Stimulated activated CD8-positive, alpha-beta memory T cell treated with anti-CD3 and anti-CD28 coated beads, Interleukin-12 subunit alpha, Interleukin-12 subunit beta, amount 100 ng/mL, for 4 hours (primary cell): ENCODE measurements at places on chromosomes 4 and X.

- no peak for DNase-seq
Measured at GRCh38 chrX:56800307-56800706, 71.3 kb downstream of the NBDY start.

DNA sequence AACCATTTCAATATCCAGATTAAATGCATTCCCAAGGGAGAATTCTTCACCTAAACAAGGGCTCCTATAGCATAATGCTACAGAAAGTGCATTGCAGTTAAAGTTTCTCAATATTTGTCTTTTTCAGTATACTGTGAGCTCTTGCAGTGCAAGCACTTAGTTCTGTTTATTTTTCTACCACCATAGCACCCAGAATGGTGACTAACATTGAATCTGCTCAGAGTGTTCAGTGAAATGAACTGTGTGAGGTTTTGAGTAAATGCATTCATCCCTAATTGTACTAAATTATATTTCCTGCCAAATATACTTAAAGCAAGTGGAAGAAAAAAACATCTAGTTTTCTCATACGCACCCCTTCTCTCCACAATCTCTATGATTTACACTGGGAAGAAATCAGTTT, 383.9 kb downstream of the PCDH7 start:
- DNase-seq = no peak

- DNase-seq = no peak
Measured at GRCh38 chr4:159296061-159296460, 193.2 kb downstream of the RAPGEF2 start.

DNA sequence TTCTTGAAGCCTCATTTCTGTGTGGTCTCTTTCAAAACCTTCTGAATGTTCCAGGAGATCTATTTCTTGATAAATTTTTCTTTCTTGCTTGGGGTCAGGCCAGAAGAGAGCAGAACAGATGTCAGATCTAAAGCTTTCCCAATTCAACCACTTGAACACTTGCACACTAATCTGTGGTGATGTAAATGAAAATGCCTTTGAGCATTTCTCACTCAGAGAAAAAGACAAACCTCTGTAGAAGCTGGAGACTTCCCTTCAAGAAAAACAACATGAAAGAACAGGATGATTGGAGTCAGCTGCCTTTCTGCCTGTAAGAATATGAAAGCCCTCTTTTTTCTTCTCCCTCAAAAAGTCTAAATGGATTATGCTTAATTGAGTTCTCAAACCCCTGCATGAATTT, 11.2 kb downstream of the IGFBP7 start:
- DNase-seq = no peak

DNA sequence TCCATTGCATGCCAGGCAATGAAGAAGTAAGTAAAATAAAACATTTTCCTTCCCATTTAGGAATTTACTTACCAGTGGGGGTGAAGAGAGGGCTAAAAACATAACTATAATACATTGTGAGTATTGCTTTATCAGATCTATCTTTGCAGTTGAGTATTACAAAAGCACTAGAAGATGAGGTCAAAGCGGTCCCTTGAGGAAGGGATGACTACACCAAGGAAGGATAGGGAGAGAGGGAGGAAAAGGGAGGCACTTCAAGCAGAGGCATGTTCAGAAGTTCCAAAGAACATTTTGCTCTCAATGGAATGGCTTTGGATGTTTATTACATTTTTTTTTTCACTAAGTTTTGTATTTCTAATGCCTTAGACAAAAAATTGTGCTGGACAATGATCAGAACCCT, 127.8 kb downstream of the TET2 start:
- no peak for DNase-seq

GRCh38 chr4:140374130-140374477, 658 bp downstream of the SCOC start:
- no peak for DNase-seq

DNA sequence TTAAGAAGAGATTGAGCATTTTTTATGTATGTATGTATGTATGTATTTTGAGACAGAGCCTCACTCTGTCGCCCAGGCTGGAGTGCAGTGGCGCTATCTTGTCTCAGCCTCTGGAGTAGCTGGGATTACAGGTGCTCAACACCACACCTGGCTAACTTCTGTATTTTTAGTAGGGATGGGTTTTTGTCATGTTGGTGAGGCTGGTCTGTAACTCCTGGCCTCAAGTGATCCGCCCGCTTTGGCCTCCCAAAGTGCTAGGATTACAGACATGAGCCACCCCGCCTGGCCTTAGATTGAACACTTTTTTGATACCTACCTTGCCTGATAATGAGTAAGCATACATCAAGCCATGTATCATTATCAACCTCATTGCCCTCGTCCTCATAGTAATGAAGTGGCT, 2.7 kb downstream of the N4BP2 start:
- DNase-seq = no peak

- no peak for DNase-seq
Measured at GRCh38 chrX:22934640-22935039, 65.1 kb upstream of the DDX53 start.

DNA sequence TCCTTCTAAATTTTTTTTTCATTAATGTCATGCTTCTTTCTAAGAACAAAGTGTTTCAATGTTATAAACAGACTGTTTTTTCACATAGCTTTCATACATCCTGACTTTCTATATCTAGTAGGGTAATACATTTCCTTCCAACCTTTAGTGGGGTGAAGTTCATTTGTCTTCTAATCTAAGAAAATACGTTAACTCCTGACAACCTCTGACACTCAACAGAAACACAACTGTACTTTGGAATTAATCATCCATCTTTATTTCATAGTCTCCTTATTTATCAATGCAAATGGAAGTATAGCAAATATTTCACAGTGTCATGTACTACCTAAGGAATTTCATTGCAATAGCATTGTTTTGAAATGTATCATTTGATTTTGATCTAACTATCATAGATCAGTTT, 2.7 kb upstream of the MTTP start:
- no peak for DNase-seq

GRCh38 chr4:147826288-147826646, 94.4 kb downstream of the ARHGAP10 start:
- DNase-seq = no peak

GRCh38 chrX:12871257-12871656, 4.4 kb downstream of the TLR7 start:
- no peak for DNase-seq

DNA sequence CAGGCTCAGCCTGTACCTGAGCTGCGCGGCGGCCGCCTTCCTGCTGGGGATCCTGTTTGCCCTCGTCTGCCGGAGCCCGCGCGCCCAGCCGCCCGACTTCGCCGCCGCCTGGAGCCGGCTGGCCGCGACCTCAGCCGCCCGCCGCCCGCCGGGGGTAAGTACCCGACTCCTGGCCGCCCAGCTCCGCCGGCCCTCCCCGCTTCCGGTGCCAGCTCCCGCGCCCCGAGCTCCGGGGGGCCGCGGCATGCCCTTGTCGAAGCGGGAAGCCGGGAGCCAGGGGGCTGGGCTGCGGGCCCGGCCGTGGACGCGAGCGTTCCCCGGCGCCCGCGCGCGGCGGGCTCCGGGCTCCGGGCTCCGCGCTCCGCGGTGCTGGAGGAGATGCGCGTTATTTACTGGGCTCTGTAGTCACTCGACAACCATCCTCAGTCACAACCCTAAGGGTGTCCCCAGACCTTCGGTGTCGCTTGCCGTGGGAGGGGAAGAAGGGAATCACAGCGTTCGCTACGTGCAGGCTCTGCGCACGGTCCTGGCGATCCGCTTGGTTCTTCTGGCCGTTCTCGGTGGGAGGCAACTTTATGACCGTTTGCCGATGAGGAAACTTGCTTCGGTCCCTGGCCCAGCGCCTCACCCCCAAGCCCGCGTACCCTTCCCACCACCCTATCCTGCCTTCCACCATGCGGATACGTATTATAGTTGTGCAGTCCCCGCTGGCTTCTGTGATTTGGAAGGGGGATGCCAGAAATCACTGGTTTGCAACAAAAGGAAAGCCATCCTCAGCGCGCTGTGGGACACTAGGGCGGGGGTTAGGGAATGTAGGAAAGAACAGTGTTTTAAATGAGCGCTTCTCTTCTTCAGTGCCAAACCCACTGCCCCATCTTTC, 944 bp downstream of the SNX25 start:
- DNase-seq = peak; percentile 22

GRCh38 chr4:3322059-3322550, 29.3 kb downstream of the RGS12 start:
- no peak for DNase-seq

- DNase-seq = no peak
Measured at GRCh38 chr4:121977251-121978171, 25.7 kb upstream of the TRPC3 start.

- DNase-seq = no peak
Measured at GRCh38 chr4:37001688-37002436, 242.7 kb upstream of the NWD2 start.

DNA sequence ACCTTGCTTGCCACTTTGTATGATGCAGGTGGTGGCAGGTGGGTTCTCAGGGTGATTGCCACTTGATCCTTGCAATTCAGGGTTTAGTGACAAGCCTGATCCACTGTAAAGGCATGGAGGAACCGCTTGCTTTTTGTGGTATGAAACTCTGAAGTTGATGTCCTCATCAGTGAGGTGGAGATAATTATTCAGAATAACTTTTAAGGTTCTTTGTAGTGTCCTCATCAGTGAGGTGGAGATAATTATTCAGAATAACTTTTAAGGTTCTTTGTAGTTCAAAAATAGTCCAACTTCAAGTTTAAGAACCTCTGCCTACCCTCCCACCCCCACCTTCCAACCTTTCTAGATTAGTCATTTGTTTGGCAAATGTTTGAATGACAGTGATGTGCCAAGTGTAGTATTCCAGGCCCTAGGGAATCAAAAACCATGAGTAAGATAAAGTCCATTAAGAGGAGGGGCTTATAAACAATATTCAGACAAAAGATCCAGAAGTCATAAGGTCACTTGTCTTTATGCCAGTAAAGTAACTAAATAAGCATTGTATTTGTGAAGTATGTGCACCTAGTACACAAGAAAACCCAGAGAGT, 51.2 kb downstream of the DCUN1D4 start:
- DNase-seq = no peak

DNA sequence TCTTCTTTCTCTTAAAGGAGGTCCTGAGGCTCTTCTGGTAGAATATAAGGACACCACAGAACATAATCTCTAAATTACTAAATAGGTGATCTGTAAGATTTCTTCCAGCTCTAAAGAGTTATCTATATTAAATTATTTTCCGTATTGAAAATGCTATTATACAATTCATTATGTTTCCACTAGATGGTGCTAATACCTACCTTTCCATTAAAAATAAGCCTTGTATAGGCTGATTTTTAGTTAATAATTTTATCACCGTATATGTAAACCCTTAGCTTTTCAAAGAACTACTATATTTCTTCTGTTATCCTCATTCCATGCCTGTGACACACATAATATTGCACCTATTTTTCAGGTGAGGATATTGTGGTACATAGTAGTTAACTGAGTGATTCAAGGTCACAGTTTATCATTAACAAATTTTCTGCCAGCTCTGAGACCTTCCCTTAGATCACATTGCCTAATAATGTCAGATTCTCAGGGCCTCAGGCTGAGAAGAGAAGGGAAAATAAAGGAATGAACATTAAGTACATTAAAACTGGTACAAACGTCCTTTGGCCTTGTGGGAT, 138.8 kb downstream of the TEX11 start:
- DNase-seq = no peak

- no peak for DNase-seq
Measured at GRCh38 chrX:108456971-108457477, 17.4 kb downstream of the COL4A5 start.

- DNase-seq = no peak
Measured at GRCh38 chrX:40872351-40872750, 137.0 kb upstream of the MED14 start.

DNA sequence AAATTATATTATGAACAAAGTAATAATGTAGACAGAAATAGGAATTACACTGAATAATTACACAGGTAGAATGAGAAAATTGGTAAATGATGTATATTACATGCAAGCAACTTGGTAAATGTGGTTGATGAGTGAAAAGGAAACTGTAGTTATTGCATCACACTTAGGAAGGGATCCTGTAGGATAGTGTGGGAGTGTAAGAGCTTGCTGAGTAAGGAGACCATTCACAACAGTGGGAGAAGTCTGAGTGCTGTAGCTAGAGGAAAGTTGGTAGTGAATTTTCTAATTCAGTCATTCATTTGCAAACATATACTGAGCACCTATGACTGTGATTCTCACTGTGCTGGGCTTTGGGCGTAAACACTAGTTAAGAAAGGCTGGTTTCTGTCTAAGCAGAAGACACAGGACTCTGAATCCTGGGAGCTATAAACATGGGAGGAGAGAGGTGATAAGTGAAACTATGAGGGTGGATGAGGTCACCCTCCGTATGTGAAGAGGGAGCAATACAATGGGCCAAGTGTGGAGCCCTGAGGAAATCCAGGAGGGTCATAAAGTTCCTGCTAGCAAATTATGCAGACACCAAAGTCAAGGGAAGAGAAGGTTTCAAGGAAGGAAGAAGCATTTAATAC, 14.2 kb upstream of the CPE start:
- no peak for DNase-seq

DNA sequence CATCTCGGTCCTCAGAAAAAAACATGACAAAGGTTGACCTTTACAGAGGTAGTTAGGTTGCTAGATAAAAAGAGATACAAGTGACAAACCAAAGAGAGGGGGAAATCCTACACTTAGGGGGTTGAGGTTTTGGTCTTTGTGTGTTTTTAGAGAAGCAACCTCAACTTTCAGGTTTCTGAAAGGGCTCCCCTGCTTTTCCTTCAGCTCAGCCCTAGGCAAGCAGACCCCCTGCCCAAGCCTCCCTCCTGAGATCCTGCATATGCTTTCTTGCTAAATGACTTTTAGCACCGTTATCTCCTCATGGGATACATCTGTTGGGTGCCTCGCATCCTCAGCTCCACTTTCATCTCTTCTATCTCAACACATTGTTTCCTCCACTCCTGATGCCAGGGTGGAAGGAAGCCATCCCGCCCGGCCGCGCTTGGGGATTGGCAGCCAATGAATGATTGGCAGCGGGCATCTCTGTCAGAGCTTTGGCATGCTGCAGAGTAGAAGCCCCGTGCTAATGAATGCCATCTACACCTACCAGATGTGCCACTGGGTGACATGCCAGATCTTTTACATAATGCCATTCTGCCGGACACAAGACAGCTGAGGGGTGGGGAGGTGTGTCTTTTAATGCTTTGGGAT, 15.0 kb upstream of the PRDM8 start:
- no peak for DNase-seq

GRCh38 chr4:140266958-140267568, 106.4 kb upstream of the SCOC start:
- no peak for DNase-seq

- no peak for DNase-seq
Measured at GRCh38 chrX:15679246-15679645, 14.6 kb upstream of the CLTRN start.

GRCh38 chrX:69539437-69539836, 35.3 kb downstream of the NALF2 start:
- no peak for DNase-seq

- no peak for DNase-seq
Measured at GRCh38 chr4:169070895-169071218, 60.8 kb upstream of the CBR4 start.
